ENCODE measurements at places on chromosomes 4 and X. TPM values are rescaled to one million over a fixed set of nuclear protein-coding genes. Genes with fewer than 3 reads are reported as not detected.

GRCh38 chr4:183098723-183099536 is at the start of gene WWC2:
TSS of gene WWC2 (plus strand) at chr4:183099257. CDS start at chr4:183099492, 235 bp downstream.
- DNase-seq: peak; percentile 91

DNA sequence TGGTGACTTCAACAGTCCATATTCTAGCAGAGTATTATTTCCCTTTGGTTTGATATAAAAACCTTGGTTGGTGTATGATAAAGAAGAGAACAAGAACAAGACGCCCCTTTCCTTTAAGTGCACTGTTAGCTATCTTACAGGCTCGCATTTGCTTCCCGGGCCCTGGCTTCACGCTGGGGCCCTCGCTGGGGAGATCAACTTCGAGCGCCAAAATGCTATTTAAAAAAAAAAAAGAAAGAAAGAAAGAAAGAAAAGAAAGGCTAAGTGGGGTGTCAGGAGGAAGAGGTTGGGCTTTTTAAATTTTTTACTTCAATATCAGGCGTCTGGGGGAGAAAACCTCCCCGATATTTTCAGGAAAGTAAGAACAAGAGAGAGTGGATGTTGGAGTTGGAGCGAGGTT is 11.7 kb downstream of the ARX start:
- no peak for DNase-seq

SPIN3 gene
- 10.3 TPM for total RNA-seq

- DNase-seq: peak; percentile 45
These were observed 180.3 kb upstream of the PPARGC1A start for GRCh38 chr4:24070117-24070516.

NUP62CL gene
- 3.8 TPM for total RNA-seq

OPRPN gene
- not detected for total RNA-seq

INTS6L gene
- 15.3 TPM for total RNA-seq

ZNF141 gene
- 4.8 TPM for total RNA-seq

GPC3 gene
- total RNA-seq: not detected

DNA sequence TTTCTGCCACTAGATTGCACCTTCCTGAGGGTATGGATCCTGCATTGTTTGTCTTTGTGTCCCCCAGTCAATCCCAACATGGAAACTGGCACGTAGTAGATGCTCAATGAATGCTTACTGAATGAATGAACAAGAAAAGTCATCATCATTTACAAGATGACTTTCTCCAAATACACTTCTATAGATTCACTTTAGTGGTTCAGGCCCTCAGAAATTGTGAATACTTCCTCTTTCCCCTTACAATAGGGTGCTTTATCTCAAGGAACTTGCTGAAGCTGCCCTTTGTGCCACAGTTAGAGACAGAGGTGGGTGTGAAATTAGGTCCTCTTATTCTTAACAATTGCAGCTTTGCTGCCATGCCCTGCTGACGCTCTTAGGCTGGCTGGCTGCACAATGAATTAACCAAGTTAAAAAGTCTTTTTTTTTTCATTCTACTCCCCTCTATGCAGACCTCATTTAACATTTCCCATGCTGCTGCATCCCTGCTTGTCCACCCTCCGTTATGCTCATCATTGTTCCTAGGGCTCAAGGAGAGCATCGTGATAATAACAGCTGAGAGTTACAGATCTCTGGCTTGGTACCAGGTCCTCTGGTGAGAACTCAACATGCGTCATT is 108.0 kb upstream of the ZNF518B start:
- no peak for DNase-seq
